ENCODE measurements at places on chromosomes 7 and 10.

- DNase-seq = no peak
Measured at GRCh38 chr7:64875658-64876406, 27.2 kb upstream of the ZNF273 start.

DNA sequence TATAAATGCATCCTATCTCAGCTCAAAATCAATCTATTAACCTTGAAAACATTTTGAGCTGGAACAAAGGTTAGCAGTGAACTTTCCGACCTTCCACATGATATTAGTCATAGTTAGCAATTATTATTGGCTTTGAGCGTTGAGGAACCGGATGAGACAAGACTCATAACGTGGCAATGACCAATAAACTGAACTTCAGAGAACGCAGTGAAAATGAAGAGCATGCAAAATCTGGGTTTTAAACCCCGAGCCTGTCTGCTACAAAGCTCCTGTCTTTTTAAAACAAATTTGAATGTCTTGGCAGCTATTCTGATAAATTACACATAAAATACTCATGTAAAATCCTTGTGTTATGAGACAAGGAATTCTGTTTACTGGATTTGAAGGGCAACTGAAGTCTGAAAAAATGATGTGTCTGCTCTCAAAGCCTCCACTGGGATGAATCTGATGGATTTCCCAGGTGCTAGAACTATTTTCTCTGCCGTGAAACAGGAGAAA is 74.7 kb upstream of the ITGB1 start:
- no peak for DNase-seq

DNA sequence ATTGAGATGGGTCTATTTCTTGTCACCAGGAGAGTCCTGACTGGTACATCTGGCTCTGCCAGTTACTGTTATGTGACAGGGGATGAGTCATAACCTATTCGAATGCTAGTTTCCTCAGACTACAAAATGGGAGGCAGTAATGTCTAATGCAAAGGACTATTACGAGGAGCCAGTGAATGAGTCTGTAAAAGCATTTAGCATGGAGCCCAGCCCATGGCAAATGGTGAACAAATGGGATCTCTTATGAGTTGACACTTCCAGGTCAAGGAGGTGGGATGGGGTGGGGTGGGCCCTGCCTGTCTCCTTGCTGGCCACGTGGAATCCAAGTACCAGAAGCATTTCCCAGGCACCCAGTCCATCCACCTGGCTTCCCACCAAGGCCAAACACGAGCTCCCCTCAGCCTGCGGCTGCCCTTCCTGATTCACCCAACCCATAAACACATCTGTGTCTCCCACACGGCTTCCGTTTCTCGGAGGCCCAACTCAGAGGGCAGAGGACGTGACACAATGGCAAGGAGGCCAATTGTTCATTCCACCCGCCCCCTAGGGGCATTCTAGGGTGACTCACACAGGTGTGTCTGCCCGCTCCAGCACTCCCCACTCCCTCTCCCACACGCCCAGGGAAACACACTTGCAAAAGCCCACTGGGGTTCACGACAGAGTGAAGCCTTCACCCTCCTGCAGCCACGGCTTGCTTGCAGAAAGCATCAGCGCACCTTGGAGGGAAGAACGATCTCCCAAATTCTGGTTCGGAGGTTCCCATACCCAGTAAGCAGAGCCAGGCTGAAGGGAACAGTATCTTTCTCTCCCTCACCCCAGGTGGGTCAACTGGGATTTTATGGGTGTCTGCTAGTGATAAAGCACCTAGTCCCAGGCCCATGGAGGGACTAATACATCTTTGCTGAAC is 109.8 kb downstream of the SH3PXD2A start:
- no peak for DNase-seq

- no peak for DNase-seq
Measured at GRCh38 chr7:44285561-44285960, 39.8 kb downstream of the CAMK2B start.

DNA sequence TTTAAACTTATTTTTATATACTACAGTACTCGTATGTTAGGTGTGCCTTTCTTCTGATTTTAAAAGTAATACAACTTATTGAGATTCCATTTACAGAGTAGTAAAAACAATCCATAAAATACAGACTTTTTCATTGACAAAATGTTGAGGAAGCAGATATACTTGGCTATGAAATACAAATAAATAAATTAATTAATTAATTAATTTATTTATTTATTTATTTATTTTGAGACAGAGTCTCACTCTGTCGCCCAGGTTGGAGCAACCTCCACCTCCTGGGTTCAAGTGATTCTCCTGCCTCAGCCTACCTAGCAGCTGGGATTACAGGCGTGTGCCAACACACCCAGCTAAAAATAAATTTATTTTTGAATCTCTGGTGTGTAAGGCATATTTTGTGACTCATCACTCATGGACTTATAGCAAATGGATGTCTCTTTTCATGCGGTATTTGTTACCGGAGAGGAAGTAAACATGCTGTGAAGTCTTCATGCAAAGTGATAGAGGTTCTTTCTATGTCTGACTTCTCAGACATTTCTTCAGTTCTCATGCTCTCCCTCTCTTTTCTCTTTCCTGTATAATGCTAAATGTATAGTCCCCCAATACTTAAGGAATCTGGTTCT is 20.2 kb upstream of the SRPK2 start:
- DNase-seq = no peak
